ENCODE measurements at places on chromosomes 13 and 19.

DNA sequence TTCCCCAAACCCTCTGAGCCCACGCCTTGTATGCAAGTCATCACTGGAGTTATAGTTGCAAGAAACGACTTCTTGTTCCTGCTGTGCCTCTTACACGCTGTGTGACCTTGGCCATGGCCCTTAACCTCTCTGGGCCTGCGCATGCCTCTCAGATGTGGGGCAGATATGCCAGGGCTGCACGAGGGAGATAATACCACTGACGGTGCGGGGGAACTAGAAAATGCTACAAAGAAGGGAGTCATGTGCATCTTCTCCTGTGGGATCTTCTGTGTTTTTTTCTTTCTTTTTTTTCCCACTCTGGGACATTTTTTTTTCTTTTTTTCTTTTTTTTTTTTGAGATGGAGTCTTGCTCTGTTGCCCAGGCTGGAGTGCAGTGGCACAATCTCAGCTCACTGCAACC lies 4.3 kb upstream of the SAMD1 start:
- DNase-seq = no peak

DNA sequence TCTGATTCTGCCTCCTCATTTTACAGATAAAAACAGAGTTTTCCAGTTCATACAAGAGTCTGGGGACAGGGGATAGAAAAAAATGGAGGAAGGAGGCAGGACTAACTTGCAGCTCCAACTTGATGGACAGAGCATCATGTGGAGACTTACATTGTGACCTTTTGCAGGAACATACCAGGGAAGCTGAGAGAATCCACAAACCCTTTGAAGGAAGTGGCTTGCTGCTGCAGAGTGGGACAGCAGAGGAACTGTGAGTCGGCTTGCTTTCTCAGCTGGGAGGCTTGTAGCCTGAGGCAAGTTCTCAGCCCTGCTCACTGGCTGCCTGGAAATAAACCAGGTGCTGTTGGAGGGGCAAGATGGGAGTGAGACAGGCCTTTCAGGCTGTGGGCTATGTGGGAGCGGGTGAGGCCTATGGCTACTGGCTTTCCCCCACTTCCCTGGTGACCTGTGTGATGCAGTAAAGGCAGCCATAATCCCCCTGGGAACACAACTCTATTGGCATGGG lies 614.4 kb downstream of the KCTD12 start:
- no peak for DNase-seq

DNA sequence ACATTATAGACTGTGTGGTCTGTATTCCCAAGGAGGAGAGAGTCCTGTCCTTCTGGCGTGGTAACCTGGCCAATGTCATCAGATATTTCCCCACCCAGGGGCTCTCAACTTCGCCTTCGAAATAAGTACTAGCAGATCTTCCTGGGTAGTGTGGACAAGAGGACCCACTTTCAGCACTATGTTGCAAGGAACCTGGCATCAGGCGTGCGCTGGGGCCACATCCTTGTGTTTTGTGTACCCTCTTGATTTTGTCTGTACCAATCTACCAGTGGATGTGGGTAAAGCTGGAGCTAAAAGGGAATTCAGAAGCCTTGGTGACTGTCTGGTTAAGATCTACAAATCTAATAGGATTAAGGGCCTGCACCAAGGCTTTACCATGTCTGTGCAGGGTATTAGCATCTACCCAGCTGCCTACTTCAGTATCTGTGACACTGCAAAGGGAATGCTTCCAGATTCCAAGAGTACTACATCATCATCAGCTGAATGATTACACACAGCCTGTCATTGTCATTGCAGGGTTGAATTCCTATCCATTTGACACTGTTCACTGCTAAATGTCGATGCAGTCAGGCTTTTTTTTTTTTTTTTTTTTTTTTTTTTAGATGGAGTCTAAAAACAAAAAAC lies 148.0 kb downstream of the PRR20E start:
- no peak for DNase-seq

DNA sequence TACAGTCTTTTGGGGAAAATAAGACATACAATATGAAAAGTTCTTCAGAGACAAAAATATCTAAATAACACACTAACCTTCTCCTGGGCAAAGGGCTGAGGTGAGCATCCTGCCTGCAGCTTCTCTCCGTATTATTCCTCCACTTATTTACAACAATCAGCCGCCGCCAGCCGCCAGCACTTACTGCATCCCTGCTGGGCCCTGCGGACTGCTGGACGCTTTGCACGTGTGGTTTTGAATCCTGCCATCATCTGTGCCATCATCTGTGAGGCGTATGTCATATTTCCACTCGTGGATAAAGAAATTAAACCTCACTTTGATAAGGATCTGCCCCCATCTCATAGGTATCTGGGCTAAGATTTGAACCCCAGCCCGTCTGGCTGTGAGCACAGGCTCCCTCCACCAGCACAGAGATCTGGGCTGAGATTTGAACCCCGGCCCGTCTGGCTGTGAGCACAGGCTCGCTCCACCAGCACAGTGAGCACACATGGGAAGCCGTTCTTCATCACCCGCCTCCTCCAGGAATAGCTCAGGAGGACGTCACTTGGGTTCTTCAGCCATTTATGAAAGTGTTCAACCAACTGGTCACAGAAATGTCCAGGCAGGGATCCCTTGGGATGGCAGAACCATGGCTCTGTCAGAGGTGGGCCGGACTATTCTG lies 35.2 kb upstream of the TUBGCP3 start:
- no peak for DNase-seq

- no peak for DNase-seq
Measured at GRCh38 chr13:51636349-51636890, 52.2 kb downstream of the WDFY2 start.

DNA sequence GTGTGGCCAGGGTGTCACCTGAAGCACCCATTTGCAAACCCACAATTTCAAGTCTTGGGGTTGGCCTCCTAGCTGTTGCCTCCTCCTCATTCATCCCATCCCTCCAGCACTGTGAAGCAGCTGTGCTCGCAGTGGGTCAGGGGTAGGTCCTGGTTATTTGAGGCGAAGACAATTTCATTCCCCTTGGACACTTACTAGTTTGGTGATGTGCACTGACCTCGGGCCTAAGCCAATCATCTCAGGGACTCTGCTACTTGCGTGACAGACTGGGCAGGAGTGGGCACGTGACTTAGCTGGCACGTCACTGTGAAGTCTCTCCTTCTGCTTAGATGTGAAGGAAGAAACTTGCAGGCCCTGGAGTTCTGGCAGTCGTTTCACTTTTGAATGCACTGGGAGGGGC lies 3.5 kb upstream of the ATP11A start:
- DNase-seq = no peak

DNA sequence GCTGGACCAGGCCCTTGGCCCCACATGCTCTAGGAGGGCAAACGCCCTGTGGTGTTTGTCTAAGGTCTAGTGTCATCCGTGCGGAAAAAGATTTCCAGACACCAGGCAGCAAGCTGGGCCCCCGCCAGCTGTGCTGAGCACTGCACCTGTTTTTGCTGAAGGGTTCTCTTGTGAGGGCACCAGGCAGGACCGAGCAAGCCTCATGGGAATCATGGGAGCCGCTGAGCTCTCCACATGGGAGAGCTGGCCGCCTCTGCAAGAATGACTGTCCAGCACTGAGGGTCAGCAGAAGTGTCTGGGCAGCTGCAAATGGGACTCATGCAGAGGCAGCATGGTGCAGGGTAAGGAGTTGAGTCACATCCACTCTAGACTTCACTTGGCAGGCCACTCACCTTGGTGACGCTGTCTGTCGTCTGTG lies 12.0 kb downstream of the B3GNT8 start:
- no peak for DNase-seq

DNA sequence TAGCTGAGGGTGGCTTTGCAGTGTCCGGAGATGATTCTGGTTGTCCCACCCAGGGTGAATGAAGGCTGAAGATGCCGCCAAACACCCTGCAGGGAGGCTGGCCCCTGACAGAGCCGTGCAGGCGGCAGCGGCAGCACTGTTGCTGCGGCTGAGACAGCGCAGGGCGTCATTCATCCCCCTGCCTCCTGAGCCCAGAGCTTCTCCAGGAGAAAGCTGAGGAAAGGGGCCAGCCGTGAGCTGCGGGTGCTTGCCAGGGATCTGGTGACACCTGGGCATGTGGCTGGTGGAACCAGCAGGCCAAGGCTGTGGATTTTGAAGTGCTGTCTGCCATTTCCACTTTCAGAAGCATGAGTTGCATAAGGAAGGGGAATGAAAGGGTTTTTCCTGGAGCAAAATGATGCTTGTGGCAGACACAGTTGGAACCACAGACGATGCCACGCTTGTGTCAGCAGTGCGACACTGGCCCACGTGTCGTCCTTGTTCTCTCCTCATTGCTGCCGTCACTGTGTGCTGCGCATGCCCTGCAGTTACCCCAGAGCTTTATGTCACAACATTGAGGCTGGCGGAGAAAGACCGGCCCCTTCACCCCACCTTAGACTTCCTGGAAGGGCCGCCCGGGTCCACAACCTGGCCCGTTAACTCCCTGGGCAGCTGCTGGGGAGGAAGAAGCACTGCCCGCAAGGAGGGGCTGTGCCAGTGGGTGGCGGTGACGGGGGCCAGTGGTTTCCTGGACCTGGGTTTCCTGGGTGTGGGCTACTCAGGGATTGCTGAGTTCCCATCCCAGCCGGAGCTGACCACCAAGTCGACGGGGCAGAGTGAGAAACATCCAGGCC lies 22.7 kb downstream of the TFDP1 start:
- DNase-seq = no peak

DNA sequence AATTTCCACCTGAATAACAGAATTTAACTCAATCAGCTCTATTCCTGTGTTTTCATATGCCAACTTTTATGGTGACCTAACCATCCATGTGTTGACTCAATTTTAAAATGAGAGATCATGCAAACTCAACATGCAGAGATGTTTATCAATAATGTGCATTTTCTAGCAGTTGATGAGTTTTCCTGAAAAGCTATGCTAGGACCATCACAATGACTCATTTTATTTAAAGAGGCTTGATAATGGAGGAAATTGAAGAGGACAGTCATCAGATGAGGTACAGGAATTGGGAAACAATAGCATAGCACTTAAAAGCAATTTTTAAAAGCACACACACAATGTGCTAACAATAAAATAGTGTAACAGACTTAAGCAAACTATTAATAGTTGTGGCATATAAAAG lies 127.1 kb downstream of the VWA8 start:
- no peak for DNase-seq

DNA sequence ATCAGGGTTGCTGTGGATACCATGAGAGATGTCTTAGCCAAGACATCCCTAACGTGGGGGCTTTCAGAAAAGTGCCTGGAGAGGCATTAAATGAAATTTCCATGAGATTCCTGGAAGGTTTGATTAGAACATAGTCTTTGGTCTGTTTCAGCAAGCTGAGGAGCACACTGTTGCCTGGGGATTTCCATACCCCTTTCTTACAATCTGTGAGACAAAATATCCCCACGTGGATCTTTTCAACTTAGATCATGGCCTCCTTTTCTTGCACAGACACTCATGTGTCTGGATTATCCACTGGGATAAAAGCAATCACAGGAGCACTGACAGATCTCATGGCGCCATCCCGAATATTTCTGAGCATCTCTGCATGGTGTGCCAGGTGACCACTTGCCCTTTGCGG lies 41.7 kb downstream of the GPR12 start:
- DNase-seq = no peak

DNA sequence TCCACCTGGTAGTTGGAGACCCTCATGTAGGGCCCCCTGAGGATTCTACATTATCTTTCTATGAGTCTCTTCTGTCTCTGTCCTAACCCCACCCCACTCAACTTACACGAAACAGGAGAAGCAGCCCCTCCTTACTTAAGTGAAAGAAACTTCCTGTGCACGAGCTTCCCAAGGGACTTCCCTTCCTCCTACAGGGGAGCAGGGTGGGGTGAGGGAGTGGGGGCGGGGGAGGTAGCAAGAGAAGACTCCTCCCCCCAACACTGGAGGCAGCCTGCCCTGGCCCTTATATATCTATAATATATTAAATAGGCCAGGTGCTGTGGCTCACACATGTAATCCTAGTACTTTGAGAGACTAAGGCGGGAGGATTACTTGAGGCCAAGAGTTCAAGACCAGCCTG lies 5.5 kb upstream of the PDE4C start:
- no peak for DNase-seq

GRCh38 chr19:2634228-2634951 lies 68.1 kb downstream of the GNG7 start:
- DNase-seq = no peak

- no peak for DNase-seq
Measured at GRCh38 chr13:57627663-57628062, 3.9 kb upstream of the PCDH17 start.

DNA sequence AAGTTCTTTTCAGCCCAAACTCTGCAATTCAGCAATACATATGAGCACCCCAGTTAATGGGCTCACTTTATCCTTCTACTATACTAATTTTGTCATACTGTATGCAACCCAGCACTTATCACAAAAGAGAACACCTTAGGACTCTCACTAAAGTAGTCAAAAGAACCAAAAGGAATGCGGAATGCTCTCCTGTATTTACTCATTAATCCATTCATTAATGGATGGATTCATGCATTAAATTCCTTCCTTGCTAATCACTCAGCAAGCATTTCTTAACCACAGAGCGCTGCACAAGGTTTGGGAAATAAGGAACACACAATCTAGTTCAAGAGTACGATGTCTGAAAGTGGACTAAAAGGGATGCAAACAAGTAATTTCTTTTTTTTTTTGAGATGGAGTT lies 12.8 kb upstream of the DOCK9 start:
- no peak for DNase-seq

DNA sequence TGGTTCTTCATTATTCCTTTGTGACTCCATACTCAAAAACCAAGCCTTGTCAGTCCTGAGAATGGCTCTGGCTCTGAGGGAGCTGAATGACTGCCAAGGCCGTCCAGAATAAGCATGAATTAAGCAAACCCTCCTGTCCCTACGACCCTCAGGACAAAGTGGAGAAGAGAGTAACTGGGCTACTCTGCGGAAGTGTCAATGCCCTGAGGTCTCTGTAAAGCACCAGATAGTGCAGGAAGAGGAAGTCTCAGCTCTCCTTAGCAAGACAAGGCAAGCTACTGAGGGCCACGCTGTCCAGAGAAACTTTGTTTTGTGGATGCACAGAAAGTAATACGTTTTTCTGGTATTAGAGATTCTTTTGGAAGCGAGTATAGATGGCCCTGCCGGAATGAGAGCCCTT lies 94.1 kb downstream of the RNASEH2B start:
- no peak for DNase-seq

GRCh38 chr19:47274891-47275761 lies 441 bp downstream of the INAFM1 start:
- no peak for DNase-seq

- no peak for DNase-seq
Measured at GRCh38 chr19:11843722-11844121, 4.8 kb upstream of the ZNF439 start.

- no peak for DNase-seq
Measured at GRCh38 chr19:32203161-32203560, 142.2 kb upstream of the ZNF507 start.

- no peak for DNase-seq
Measured at GRCh38 chr13:40113643-40114304, 458.3 kb downstream of the COG6 start.

- no peak for DNase-seq
Measured at GRCh38 chr13:73198991-73199411, 140.2 kb downstream of the KLF5 start.

DNA sequence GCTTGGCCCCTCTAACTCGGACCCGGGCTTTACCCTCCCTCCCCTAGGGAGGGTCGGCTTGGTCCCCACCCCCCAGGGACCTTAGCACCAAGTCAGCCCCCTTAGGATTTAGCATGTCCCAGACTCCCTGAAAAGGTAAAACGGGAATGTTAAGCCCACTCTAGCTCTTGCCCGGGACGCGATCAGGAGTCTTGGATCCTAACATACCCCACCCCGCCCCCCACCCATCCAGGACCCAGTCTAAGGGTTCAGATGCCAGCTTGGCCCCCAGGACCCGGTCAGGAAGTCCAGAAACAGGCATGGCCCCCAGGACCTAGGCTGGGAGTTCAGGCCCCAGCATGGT lies 437 bp downstream of the EPOR start:
- no peak for DNase-seq

- no peak for DNase-seq
Measured at GRCh38 chr13:31797154-31797775, 57.9 kb downstream of the RXFP2 start.
